ENCODE measurements at places on chromosomes 4 and X.
A peak's percentile ranks its signal among the peaks of the same experiment; 100 is the strongest.

DNA sequence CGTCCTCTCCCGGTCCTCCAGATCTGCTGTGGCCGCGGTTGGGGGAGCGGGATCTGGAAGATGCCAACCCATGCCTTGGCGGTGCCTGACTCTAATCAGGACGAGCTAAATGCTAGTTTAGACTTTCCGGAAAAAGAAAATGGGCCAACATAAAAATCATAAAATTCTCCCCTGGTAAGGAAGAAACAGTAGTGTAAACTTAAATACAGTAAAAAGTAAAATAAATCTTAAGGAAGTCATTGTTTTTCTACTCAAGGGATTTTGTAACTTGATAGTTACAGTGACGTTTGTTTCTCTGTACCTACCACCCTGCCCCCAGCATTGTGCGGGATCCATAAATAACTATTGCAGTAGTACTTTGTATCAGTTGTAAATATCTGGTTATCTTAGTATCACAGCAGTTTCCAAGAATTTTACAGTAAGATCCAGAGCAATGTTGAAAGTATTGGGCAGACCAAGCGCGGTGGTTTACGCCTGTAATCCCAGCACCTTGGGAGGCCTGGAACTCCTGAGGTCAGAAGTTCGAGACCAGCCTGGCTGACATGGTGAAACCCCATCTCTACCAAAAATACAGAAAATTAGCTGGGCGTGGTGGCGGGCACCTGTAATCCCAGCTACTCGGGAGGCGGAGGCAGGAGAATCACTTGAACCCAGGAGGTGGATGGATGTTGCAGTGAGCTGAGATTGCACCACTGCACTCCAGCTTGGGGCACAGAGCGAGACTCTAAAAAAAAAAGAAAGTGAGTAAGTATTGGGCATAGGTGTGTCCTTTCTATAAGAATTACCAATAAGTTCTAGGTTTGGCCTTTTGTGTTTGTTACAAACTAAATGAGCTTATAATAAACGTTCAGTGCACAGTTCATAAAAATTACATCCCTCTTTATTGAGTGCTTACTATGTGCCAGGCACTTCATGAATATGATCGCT is 1.0 kb upstream of the PLA2G12A start:
- no peak for DNase-seq

DNA sequence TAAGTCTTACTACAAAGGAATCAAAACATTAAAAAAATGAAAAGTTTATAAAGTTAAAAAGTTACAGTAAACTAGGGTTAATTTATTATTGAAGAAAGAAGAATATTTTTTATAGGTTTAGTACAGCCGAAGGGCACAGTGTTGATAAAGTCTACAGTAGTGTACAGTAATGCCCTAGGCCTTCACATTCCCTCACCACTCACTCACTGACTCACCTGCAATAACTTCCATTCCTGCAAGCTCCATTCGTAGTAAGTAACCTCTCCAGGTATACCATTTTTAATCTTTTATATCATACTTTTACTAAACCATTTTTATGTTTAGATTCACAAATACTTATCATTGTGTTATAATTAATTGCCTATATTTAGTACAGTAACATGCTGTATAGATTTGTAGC is 307.5 kb upstream of the FAM241A start:
- no peak for DNase-seq

DNA sequence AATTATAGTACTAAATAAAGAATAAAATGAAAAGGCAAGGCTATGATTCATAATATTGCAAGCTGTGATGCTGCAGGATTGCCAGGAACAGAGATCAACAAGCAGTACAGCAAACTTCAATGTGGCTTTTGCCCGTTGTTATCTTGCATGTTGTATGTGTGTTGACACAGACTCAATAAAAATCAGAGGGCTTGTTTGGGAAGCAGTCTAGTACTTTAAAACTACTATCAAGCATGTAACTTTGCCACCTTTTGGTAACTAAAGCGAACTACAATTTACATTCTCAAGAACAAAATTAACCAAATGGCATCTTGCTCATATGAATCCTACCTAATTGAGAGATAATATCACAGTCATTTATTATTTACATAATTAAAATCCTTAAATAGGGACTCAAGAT is 79.8 kb upstream of the GPM6A start:
- peak; percentile 2 for DNase-seq

GRCh38 chr4:54423066-54423465 is 194.0 kb downstream of the PDGFRA start:
- no peak for DNase-seq

DNA sequence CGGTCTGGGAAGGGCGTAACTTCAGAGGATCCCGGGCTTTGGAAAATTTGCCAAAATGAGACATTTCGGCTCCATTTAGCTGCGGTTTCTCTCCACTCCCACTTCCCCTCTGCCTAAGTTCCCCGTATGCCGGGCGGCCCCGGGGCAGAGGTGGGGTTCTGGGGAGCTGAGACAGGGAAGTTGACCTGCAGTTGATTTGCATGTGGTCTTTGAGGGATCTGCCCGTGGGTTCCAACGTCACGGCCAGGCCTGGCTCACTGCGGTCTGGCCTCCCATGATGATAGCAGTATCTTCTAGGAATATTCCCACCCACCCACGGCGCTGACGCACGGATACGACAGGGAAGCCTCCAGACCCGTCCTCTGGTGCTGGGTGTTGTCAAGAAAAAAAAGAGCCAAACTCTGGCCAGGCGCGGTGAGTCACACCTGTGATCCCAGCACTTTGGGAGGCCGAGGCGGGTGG is 27.3 kb upstream of the CRLF2 start:
- DNase-seq, result no peak

GRCh38 chr4:144509088-144510015 is 136.6 kb upstream of the HHIP start:
- no peak for DNase-seq

- peak; percentile 5 for DNase-seq
These were observed 6.2 kb downstream of the NCAPG start for GRCh38 chr4:17817027-17817426.

DNA sequence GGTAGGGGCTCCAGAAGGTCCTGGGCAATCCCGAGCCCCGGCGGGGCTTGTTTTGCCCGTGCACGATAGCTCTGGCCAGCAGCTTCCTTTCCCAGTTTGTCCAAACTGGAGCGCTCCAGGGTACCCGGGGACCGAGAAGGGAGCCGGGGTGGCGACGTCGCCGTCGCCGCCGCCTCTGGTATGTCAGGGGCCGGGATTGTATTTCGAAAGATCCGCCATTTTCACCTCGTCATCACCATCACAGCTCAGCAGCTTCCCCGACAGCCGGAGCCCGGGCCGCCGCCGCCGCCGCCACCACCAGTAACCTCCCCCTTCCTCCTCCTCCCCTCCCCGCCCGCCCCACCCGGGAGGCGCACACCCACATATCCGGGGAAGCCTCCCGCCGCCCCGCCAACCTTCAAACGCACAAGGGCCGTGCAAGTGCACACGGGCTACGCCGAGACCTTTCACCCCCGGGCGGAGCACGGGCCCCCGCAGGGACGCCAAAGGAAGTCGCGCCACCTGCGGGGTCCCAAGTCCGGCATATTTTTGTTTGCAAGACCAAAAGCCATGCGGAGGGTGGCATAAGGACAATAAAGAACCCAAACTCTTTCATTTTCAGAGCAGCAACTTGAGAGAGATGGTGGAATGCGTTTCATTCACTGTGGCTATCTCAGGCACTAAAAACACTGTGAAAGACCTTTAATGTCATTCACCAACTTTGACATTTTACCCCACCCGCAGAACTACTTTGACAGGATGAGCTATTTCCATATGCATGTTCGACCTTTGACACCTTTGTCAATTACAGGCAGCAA is at the start of gene LIN54:
TSS of gene LIN54 (minus strand) at position 302 of the 797 bp plus-strand sequence. CDS start 25,979 bp downstream, outside the sequence.
- peak; percentile 53 for DNase-seq

DNA sequence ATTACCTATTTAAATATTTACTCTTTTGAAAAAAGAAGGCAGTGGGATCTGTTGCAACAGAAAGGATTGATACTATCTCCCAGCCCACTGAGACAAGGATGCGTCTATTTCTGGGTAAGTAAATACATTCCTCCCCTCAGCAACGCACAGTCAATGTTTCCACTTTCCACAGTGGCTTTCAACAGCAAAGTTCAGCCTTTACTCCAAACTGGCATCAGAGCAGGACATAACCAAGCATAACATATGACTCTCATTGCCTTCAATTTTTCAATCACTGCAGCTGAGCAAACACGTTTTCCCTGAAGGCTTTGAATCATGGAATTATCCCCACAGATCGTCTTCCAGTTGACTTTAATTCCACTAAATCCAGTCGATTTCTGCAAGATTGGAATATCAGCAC is 160.3 kb upstream of the FRG1 start:
- no peak for DNase-seq

DNA sequence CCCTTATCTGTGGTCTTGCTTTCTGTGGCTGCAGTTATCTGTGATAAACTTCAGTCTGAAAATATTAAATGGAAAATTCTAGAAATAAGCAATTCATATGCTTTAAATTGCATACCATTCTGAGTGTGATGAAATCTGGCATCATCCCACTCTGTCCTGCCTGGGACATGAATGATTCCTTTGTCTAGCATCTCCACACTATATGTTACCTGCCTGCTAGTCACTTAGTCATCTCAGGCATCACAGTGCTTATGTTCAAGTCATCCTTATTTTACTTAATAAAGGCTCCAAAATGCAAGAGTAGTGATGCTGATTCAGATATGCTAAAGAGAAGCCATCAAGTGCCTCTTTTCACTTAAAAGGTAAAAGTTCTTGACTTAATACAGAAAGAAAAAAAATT is 14.3 kb upstream of the RAB9B start:
- no peak for DNase-seq

DNA sequence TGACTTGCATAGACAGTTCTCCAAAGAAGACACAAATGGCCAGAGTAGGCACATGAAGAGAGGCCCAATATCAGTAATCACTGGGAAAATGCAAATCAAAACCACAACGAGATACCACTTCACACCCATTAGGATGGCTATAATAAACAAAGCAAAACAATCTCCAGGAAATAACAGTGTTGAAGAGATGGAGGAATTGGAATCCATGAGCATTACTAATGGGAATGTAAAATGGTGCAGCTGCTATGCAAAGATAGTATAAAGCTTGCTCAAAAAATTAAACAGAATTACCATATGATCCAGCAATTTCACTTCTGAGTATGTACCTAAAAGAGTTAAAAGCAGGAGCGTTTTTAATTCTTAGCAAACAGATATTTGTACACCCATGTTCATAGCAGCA is 17.0 kb upstream of the TMEM33 start:
- no peak for DNase-seq

GRCh38 chrX:101393530-101394305 is 2.9 kb downstream of the RPL36A start:
- DNase-seq, result no peak

DNA sequence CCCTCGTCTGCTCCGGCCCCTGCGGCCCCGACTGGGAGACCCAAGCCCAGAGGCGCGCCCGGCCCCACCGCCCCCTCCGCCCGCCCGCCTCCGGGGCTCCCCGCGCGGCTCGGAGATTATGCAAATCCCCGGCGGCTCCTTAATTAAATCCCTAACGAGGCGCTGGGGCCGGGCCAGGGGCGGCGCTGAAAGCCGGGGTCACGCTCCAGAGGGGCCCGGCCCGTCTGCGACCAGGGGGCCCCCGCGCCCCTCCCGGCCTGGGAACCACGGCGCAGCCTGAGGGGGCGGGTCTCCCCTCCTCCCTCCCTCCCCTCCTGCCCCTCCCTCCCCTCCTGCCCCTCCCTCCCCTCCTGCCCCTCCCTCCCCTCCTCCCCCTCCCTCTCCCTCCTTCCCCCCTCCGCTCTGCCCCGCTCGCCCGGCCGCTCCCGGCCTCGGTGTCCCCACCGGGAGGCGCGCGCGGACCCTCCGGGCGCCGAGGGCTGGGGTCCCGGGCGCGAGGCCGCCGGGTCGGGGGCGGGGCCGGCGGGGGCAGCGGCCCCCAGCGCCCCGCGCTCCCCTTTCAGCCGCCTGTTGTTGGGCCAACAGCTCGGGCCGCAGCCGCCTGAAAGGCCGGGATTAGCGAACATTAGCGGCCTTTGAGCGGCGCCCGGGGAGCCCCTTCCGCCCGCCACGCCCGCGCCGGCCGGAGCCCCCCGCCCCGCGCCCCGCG is 25.9 kb upstream of the FGFR3 start:
- no peak for DNase-seq

DNA sequence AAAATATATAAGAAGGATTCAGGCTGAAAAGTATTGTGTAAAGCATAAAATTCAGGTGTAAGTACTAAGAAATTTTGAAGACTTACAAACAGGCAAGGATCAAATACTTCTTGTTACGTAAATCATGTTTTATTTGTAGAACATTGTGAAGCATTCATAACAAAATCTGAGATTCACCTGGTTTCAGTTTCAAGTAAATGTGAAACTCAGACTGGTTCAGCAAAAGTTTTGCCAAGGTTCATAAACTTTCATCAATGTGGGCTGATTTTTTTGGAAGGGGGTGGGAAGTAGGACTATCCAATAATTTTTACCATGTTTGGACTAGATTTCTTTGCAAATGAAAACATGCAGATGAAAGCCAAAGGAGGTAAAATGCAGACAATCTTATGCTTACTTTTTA is 527.7 kb downstream of the ANKRD50 start:
- DNase-seq, result no peak

- DNase-seq, result no peak
These were observed 38.9 kb downstream of the PRIMPOL start for GRCh38 chr4:184688447-184688846.

GRCh38 chrX:97672608-97673007 is 788.9 kb downstream of the RPA4 start:
- DNase-seq, result peak; percentile 81

DNA sequence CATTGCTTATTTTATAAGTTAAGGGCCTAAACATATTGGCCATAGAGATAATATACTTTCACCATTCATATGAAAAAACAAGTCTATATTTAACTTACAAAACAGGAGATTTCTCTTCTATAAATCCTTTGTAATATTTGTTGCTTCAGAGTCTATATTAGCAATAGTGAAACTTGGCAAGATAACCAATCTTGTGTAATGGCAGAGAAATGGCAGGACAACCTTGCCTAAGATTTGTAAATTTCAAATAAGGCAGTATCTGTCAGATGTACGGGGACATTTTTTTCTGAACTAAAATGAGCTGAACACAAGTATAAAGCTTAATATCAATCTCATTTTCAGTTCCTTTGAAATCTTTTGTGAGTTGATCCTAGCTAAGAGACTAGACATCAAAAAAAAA is 17.8 kb upstream of the CPEB2 start:
- DNase-seq, result no peak

- no peak for DNase-seq
These were observed 1.8 kb downstream of the IL1RAPL1 start for GRCh38 chrX:28589046-28589445.

DNA sequence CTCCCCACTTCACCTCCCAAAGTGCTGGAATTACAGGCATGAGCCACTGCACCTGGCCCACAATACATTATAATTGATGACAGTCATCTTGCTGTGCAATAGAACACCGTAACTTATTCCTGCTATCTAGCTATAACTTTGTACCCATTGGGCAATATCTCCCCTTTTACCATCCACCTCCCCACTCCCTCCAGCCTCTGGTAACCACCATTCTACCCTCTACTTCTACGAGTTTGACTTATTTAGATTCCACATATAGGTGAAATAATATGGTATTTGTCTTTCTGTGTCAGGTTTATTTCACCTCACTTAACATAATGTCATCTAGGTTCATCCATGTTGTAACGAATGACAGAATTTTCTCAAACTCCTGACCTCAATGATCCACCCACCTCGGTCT is 8.2 kb upstream of the TEX11 start:
- no peak for DNase-seq
